ENCODE measurements at places on chromosomes 16 and 17.

DNA sequence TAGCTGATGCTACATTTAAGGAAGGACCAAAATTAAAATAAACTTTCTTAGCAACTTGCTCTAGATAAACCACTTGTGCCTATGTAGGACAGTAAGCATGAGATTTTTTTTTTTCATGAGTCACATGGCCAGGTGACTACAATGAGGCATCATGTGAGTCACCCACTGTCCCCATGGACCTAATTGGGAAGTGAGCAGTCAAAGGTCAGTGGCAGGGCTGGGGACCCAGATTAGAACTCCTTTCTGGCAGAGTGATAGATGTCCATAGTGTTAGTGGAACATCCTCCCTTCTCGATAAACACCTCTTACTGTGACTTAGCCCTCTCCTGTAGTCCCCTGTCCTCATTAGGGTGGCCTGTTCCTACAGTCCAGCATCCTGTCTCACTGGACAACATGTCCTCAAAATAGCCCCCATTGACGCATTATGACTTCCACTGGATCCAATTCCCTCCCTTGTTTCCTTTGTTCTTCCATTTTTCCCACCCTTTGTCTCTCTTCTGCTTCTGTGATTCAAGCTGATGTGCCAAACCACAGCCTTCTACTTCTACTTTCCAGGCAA lies 12.4 kb downstream of the ITGB3 start:
- DNase-seq = peak; percentile 72

DNA sequence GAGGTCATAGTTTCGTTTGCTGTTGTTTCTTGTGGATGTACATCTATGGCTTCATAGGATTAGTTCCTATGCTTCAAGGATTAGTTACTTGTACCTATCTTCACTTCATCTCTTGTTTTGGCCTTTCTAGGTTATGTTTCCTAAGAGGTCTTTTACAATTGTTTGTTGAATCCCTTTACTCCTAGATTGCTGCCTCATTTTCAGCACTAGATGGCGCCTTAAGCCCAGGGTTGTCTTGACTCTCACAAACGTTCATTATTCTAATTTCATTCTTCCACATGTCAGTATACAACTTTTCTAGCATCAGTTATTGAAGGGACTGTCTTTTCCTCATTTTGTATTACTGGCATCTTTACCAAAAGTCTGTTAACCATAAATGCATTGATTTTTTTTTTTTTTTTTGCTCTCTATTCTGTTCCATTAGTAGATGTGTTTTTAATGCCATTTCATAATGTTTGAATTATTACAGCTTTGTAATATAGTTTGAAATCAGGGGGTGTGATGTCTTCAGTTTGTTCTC lies 45.0 kb upstream of the NACA2 start:
- peak; percentile 78 for DNase-seq

DNA sequence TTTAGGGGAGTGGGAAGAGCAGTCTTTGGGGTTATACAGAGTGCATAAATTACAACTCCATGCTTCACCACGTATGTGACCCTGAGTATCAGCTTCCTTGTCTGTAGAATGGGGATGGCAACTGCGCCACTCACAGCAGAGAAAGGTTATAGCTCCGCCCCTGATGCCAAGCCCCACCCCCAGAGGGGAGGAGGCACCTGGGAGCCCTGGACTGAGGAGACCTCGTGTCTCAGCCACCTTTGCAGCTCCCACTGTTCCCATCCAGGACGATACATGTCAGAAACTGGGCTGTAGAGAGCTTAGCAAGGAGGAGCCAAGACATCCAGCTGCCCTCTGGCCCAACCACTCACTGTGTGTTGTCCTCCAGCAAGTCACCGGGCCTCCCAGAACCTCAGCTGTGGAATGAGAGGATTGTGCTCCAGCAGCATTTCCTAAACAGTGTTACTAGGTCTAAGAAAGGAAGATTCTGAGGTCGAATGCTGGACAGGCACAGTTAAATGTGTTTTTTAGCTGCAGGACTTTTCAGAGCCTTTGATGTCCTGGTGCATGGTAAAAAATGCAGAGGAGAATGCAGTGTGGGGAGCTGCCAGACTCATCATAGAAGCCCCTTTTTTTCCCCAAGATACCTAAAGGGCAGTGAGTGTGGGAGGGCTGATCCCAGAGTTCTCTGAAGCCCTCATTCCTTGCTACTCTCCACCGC lies 49.4 kb downstream of the BEAN1 start:
- no peak for DNase-seq

GRCh38 chr16:1494129-1494640 lies 1.0 kb downstream of the TELO2 start:
- no peak for DNase-seq

- DNase-seq = peak; percentile 73
These were observed 17.2 kb upstream of the SLFN11 start for GRCh38 chr17:35390663-35391062.

GRCh38 chr17:4004517-4005295 lies 40.5 kb upstream of the ATP2A3 start:
- DNase-seq = peak; percentile 27

- DNase-seq = no peak
These were observed 39.4 kb downstream of the ZNRF1 start for GRCh38 chr16:75038036-75038858.

DNA sequence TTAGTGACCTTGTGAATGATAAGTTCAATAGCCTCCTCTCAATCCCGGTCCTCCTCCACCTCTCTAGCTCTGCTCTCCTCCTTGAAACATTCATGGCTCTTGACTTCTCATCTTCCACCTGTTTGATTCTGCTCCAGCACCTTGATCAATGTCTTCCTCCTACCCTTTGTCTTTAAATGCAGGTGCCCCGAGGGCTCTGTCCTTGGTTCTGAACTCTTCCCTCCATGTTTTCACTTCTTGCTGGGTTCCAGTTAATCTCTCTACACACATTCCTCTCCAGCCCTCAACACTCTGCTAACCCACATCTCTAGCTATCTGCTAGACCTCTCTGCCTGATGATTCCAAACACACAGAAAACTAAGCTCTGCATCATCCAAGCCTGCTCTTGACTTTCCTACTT lies 13.4 kb downstream of the CD300E start:
- no peak for DNase-seq

DNA sequence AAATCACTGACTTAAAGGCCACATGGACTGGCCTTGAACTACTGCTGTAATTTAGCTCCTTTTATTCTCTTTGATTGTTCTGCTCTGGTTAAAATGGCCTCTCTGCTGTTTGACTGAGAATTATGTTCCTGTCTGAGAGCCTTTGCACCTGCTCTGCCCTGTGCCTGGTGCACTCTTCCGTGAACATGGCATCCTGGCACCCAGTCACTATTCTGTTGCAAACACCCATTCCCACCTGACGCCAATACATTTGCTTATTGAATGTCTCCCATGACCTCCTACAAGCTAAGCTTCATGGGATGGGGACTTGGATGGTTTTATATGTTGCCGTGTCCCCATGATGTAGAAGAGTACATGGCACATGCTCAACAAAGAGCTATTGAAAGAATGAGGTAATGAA lies 20.1 kb downstream of the HSD17B2 start:
- DNase-seq = no peak

GRCh38 chr17:80265205-80266068 lies 4.8 kb downstream of the RNF213 start:
- no peak for DNase-seq

- peak; percentile 9 for DNase-seq
These were observed 6.0 kb downstream of the GGNBP2 start for GRCh38 chr17:36550491-36551417.

GRCh38 chr16:35208001-35208935 lies 1748.9 kb downstream of the TP53TG3F start:
- no peak for DNase-seq

GRCh38 chr17:54899721-54900456 lies 763 bp upstream of the TOM1L1 start:
- no peak for DNase-seq

GRCh38 chr17:66893382-66893781 lies 58.5 kb downstream of the CACNG5 start:
- DNase-seq = no peak

GRCh38 chr16:68993885-68994284 lies 111.6 kb upstream of the HAS3 start:
- no peak for DNase-seq

GRCh38 chr17:9148905-9149525 lies 127.7 kb downstream of the NTN1 start:
- no peak for DNase-seq

GRCh38 chr17:79116575-79117368 lies 42.1 kb downstream of the ENGASE start:
- DNase-seq = no peak

- DNase-seq = peak; percentile 92
These were observed at the start of gene SPECC1 for GRCh38 chr17:20009302-20010098. SPECC1 (plus strand) TSS chr17:20009359; CDS start chr17:20096652, 87,293 bp downstream.

- DNase-seq = no peak
These were observed 40.9 kb downstream of the SKAP1 start for GRCh38 chr17:48388955-48389743.

GRCh38 chr16:90057738-90058173 lies 19.4 kb downstream of the PRDM7 start:
- peak; percentile 54 for DNase-seq

GRCh38 chr16:54443839-54444238 lies 157.3 kb upstream of the IRX3 start:
- DNase-seq = no peak

DNA sequence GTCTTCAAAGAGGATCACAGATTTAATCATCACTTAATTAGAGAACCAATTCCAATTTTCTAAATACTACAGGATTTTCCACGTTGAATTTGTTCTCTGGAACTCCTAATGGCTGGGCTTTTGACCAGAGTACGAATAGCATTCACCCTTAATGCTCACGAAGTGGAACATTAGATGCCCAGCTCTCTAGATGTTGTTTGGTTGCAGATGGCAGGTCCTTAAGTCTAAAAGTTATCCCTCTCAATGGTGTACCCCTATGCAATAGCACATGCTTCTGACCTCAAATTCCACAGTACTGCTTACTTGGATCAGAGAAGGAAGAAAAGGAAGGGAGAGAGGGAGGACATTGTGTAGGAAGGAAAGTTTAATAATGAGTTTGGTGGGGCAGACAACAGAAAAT lies 8.6 kb upstream of the NACA2 start:
- DNase-seq = no peak

GRCh38 chr16:46731691-46732555 lies 16.2 kb downstream of the MYLK3 start:
- no peak for DNase-seq

Measured in inflammatory macrophage treated with lipopolysaccharide for 1 hour (primary cell).